Right cardiac atrium (tissue), 5 donors: ENCODE measurements at places on chromosomes 1 and 21.
A peak's percentile ranks its signal among the peaks of the same experiment; 100 is the strongest.

- DNase-seq, result no peak
Measured at GRCh38 chr1:74767490-74767889, 34.5 kb downstream of the TYW3 start.

DNA sequence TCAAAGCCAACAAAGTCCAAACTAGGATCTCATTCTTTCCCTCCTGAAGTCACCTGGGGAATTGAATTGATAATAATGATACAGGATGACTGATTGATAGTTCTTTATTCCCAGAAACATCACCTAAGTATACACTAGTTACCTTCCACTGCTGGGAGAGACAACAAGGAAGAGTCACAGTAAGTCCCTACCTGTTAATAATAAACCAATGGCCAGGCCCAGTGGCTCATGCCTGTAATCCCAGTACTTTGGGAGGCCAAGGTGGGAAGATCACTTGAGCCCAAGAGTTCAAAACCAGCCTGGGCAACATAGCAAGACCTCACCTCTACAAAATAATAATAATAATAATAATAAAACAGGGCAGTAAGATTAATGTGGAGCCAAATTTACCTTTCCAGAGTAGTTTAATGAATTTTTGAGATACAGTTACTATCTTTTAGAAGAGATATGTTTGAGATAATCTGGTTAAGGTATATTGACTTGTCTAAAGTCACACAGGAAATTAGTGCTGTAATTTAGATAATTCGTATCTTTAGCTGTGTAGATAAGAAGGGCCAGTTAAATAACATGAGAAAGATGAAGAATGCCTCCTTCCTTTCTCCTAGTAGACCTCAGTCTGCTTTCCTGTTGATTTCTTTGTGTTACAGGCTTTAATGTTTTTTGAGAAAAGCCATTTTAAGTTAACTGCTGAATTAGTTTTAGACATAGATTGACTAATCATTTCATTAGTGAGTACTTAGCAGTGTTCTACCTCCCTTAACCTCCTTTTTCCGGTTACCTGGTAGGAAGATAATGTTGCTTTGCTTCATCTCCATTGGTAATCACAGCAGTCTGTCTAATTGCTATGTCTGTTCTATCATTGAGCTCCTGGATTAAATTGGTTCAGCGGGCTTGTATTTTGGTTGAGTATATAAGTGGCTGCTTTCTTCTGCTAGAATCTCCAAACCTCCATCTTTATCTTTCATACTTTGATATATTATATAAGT, 22.0 kb downstream of the SMAP2 start:
- no peak for DNase-seq

DNA sequence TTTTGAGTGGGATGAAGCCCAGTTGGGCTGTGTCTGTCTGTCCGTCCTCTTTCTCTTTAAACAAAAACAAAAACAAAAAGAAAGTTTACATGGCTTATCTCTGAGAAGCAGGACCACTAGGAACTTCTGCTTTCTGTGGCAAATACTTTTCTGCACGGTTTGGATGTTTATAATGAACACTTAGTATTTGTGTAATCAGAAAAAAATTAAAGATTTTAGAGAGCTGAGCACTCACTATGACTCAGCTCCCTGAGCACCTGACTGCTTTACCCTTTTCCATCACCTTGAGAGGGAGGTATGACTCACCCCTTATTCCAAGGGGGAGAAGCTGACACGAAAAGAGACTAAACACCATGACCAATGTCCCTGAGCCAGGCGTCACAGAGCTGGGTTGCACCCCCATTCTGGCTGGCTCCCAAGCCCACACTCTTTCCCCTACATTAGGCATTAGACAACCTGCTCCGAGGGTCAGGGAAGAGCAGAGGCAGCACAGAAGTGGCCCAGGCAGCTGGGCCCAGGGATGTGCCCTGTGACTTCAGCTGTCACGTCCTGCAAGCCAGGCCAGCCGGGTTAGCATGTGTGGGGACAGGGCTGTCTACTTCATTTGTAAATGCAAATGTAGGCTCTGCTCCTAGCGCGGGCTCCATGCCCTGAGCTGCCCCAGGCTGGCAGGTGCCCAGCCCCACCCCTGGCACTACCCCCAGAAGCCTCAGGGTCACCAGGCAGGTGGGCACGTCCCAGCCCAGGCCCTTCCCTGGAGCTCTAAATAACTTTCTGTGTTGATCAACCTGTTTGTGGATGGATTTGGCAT, 30.4 kb downstream of the RAP1GAP start:
- DNase-seq, result no peak

- peak; percentile 71 for DNase-seq
Measured at GRCh38 chr1:117674521-117675400, 68.9 kb downstream of the TENT5C start.

DNA sequence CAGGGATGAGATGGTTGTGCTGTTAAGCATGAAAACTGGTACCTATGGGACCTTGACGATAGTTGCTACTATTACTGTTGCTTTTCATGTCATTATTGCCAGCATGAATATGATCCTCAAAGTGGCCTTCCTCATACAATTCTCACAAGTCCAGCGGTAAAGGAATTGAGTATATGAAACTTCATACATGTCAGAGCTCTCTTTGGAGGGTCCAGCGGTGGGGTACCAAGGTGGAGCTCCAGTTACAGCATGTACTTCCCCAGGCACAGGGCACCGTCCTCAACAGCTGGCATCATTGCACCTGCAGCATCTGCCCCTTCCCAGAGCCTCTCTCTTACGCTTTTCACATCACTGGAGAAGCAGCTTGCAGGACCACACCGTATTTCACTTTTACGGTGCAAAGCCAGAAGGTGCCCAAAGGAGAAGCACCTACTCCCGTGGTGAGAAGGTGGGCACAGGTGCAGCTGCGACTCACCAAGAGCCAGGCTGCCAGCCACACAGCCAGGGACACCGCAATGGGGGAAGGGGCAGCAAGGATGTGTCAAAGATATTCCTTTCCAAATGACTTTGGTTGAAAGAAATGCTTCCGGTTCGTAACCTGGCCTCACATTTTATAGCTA, 166.4 kb upstream of the IRF2BP2 start:
- peak; percentile 54 for DNase-seq

GRCh38 chr1:48222501-48223242, at the start of gene SLC5A9:
Gene SLC5A9, plus strand, starts transcription at chr1:48222716. Its CDS starts 21 bp downstream, at chr1:48222737.
- no peak for DNase-seq

- DNase-seq, result peak; percentile 32
Measured at GRCh38 chr1:156097499-156098178, 15.4 kb upstream of the MEX3A start.

GRCh38 chr21:42406201-42406621, 2.5 kb downstream of the UBASH3A start:
- no peak for DNase-seq

DNA sequence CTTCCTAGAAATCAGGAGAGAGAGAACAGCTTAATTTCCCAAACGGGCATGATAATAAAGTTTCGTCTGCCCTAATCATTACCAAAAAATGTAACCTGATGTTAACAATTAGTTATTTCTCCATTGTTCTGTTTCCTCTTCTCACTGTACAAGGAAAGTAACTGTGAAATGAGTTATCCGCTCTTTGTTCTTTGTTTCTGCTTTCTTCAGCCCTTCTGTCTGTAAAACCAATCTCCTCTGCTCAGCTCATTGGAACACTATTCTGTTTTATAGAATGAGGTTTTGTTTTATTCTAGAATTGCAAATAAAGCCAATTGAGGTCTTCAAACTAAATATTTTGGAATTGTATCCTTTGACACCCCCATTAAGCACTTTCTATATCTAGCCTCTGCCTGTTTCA, 8.8 kb upstream of the THEM4 start:
- DNase-seq, result no peak

- no peak for DNase-seq
Measured at GRCh38 chr1:50605186-50605875, 182.1 kb upstream of the DMRTA2 start.

GRCh38 chr1:64060611-64061302, 142.7 kb upstream of the UBE2U start:
- no peak for DNase-seq

- DNase-seq, result no peak
Measured at GRCh38 chr1:82901118-82901517, 1097.8 kb downstream of the TTLL7 start.

DNA sequence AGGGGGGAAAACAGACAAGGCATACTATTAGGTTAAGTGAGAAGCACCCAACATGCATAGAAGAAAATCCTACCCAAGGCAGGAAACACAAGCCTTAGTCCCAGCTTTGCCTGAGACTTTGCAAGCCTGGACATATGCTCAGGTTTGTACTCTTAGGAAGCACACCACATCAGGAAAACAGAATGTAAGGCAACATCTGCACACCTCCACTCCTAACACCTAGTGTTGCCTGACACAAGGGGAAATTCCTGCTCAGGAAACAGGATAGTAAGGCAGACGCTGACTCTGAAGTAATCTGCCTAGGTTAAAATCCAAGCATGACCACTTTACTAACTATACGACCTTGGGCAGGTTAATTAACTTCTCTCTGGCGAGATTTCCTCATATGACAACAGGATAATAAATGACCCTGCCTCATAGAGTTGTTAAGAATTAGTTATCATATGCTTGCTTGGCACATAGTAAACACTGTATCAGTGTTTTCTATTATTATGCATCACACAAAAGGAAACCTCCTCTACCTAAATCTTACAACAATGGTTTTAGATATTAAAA, 119.8 kb downstream of the ZZZ3 start:
- DNase-seq, result no peak

GRCh38 chr1:33931111-33931475, 67.2 kb downstream of the HMGB4 start:
- DNase-seq, result no peak

- no peak for DNase-seq
Measured at GRCh38 chr1:236033336-236033735, 31.6 kb downstream of the NID1 start.

DNA sequence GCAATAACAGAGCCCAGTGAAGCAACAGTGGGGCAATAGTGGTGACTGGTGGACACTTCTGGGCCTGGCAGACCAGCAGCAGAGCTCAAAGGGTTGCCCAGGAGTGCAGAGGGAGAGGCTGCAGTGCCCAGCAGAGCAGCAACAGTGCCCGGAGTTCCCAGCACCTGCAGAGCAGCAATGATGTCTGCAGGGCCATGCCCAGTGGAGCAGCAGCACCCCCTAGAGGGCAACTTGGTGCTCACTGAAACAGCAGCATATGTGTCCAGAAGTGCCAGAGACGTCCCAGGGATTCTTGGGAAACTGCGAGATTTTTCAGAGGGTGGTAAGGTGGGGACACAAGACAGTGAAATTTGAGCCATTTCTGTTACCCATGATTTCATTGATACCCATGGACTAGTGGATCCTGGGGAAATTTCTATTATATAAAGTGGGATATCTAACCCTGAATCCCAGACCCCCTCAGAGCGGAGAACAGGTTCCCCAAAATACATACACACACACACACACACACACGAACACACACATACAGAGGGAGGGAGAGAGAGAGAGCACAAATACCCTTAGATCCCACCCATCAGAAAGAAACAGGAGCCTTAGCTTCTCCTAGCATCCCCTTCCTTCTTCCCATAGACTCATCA, 156.9 kb upstream of the GJB5 start:
- DNase-seq, result peak; percentile 80

- DNase-seq, result no peak
Measured at GRCh38 chr1:3907031-3907534, 7.0 kb upstream of the C1orf174 start.

DNA sequence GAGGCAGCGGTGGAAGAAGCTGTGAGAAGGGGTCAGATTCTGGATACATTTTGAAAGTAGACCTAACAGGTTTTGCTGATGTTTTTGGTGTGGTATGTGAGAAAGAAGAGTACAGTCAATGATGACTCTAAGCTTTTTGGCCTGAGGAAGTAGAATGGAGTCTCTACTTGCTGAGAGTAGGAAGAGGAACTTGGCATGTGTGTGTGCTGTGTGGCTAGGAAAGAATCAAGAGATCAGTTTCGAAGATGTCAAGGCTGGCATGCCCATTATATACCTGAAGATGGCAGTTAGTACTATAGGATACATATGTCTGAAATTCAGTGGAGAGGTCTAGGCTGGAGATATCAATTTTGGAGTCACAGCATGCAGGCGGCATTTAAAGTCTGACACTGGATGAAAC, 64.4 kb downstream of the MAB21L3 start:
- no peak for DNase-seq

GRCh38 chr21:38810034-38810825, 4.5 kb downstream of the ETS2 start:
- DNase-seq, result no peak

DNA sequence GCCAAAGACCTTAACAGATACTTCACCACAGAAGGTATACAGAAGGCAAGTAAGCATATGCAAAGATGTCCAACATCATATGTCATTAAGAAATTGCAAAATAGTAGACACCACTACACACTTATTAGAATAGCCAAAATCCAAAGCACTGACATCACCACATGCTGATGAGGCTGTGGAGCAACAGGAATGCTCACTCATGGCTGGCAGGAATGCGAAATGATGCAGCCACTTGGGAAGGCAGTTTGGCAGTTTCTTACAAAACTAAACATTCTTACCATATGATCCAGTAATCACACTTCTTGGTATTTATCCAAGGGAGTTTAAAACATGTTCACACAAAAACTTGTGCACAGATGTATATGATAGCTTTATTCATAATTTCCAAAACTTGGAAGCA, 261.2 kb upstream of the AJAP1 start:
- DNase-seq, result no peak

DNA sequence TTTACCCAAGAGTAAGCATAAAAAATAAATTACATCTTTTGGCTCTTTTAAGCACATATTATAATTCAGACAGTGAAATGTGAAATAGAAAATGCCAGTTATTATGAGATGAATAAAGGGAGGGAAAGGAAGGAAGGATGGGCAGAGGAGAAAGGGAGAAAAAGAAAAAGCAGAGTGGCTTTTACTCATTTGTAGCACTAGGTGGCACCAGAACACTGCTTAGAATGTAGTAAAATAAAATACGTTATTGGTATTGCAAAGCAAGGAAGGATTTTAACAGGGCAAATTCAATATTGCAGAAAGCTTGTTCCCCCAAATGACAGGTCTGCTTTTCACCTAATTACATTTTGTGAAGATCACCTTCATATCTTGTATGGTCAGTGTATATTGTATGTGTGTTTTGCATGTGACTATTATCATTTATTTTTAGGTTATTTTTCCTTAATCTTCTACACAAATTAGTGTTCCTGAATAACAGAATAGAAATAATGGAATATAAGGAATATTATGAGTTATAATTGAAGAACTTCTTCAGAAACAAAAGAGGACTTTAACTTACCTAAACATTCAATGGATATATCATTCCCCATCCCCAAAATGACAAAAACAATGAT, 9.1 kb upstream of the PCNX2 start:
- DNase-seq, result no peak

- no peak for DNase-seq
Measured at GRCh38 chr1:26701266-26701994, 5.6 kb downstream of the ARID1A start.

GRCh38 chr1:98651116-98651632, 10.3 kb upstream of the SNX7 start:
- no peak for DNase-seq
